ENCODE measurements at places on chromosomes 11 and 22. TPM values are rescaled to one million over a fixed set of nuclear protein-coding genes. Genes with fewer than 3 reads are reported as not detected.

POTEH gene
- not detected for total RNA-seq

- DNase-seq = no peak
Observed at GRCh38 chr11:102191832-102192231, 81.6 kb downstream of the YAP1 start.

GRCh38 chr11:113519989-113520613 is 44.9 kb upstream of the DRD2 start:
- no peak for DNase-seq

DNA sequence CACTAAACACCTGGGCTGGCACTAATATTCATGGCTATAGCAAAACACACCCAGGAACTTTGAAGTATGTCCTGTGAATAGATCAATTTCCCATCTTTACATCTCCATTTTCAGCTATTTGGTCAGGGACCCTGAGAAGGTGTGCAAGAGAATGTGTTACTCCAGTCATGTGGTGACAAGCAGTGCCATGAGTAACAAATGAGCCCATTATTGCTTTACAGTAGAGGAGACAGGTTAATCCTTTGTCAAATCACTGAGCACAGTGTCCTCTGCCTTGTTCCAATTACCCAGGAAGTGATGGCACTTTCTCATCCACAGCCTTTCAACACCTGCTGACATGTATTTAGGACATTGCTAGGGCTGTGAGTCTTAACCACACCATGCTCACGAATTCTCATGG is 664.8 kb upstream of the API5 start:
- no peak for DNase-seq

- no peak for DNase-seq
Observed at GRCh38 chr11:76742902-76743301, 40.3 kb upstream of the TSKU start.

- DNase-seq = no peak
Observed at GRCh38 chr11:19244621-19245020, 3.9 kb upstream of the E2F8 start.

DNA sequence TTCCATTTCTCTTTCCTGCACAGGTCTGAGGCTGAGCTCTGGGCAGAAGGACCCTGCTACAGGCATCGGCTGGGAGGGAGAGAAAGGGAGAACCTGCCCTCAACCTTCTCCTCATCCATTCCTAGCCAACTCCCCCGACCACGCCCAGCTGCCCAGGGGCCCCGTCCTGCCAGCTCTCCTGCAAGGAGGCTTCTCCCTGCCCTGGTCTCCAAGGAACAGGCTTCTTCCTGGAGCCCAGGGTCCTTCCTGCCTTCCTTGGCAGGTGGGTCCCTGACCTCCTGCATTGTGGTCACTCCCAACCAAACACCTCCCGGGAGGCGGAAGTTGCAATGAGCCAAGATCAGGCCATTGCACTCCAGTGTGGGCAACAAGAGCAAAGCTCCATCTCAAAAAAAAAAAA is 12.5 kb upstream of the HMOX1 start:
- no peak for DNase-seq

- no peak for DNase-seq
Observed at GRCh38 chr11:8097926-8098325, 16.9 kb downstream of the TUB start.
